K562 (cell line): ENCODE measurements at places on chromosomes 11 and 22. TPM values are rescaled to one million over a fixed set of nuclear protein-coding genes. Genes with fewer than 3 reads are reported as not detected.

Gene KIRREL3
- polyA plus RNA-seq = not detected in 2 replicates

Gene AIFM3
- 0.15 TPM in 1 of 2 replicates, not detected in the other for polyA plus RNA-seq

Gene MS4A3
- 32.8 and 39.2 TPM in 2 replicates for polyA plus RNA-seq

Gene CD44
- polyA plus RNA-seq = 2.5 and 5.0 TPM in 2 replicates

Gene DGCR6
- polyA plus RNA-seq = 2.4 and 3.8 TPM in 2 replicates
